ENCODE measurements at places on chromosomes 7 and 10. TPM values are rescaled to one million over a fixed set of nuclear protein-coding genes. Genes with fewer than 3 reads are reported as not detected.

Gene CADPS2
- total RNA-seq, result 11.7 TPM

Gene PILRB
- total RNA-seq, result 55.2 TPM

DNA sequence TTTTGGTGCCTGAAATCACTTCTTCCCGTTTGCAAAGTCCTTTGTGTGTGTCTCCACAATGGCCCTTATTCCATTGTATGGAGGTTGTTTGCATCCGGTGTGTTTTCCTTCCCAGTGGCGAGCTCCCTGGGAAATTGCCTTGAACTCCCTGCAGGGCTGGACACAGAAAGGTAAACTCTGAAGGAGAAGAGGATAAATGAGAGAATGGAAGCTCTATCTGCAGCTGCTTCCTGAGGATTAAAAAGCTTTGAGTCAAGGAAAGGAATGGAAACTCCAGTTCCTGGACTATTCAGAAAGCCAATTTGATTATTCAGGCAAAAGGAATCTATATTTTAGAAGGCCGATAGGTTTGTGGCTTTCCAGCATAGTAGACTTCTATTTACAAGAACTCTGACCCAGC lies 4.4 kb upstream of the GRK5 start:
- H3K27ac ChIP-seq, result no peak overlapping the region
- H3K4me1 ChIP-seq, result peaks cover 4% of the 10 kb centered on the region
- DNase-seq, result no peak
- peaks cover 1% of the 10 kb centered on the region for H3K27me3 ChIP-seq
- peak overlapping the region; percentile 35 for H3K4me3 ChIP-seq

- H3K27me3 ChIP-seq, result no peaks in the 10 kb centered on the region
- H3K4me1 ChIP-seq, result no peaks in the 10 kb centered on the region
- no peak overlapping the region for H3K27ac ChIP-seq
- no peak overlapping the region for H3K4me3 ChIP-seq
Observed at GRCh38 chr7:154287356-154287755, 235.2 kb downstream of the DPP6 start.

All from endodermal cell (in vitro differentiated cells).